OCI-M1 (cell line): ENCODE measurements at places on chromosomes 12 and 14.

DNA sequence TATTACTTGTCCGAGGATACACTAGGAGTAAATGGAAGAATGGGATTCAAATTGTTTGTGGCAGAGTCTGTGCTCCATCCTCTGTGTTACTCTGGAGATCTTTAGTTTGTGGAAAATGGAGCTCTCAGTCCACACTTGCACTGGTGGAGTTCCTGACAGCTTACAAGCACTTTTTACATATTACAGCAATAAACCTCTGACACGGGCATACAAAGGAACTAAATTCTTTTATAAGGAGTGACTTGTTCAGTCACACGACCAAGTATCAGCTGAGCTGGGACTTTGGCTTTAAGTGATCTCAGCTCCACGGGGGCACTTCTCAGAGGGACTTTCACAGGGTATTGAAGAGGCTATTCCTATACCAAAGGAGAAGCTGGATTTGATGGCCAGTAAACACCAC, 417.5 kb downstream of the LRIG3 start:
- DNase-seq, result no peak

DNA sequence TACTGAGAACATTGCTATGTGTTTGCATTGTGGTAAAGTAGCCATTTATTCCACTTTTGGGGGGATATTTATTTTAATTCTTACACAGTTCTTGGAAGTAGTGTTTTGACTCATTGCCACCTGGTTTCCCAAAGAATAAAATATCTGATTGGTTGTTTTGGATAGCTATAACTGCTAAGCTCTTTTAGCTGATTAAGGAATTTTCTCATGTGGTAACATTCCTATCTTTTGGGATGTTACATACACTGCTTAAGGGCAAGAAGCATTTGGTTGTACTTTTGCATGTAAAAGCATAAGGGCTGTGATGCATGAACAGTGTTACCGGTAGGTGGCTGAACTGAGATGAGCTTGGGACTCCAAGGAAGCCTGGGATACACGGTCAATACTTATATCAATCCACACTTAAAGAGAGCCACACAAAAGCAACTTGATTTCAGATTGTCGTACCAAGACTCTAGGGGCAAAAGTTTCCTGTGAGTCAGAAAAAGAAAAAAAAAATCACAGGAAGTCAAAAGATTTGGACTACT, 71.4 kb upstream of the PRKD1 start:
- DNase-seq, result no peak

- DNase-seq, result no peak
Measured at GRCh38 chr12:29957835-29958234, 174.1 kb upstream of the TMTC1 start.

DNA sequence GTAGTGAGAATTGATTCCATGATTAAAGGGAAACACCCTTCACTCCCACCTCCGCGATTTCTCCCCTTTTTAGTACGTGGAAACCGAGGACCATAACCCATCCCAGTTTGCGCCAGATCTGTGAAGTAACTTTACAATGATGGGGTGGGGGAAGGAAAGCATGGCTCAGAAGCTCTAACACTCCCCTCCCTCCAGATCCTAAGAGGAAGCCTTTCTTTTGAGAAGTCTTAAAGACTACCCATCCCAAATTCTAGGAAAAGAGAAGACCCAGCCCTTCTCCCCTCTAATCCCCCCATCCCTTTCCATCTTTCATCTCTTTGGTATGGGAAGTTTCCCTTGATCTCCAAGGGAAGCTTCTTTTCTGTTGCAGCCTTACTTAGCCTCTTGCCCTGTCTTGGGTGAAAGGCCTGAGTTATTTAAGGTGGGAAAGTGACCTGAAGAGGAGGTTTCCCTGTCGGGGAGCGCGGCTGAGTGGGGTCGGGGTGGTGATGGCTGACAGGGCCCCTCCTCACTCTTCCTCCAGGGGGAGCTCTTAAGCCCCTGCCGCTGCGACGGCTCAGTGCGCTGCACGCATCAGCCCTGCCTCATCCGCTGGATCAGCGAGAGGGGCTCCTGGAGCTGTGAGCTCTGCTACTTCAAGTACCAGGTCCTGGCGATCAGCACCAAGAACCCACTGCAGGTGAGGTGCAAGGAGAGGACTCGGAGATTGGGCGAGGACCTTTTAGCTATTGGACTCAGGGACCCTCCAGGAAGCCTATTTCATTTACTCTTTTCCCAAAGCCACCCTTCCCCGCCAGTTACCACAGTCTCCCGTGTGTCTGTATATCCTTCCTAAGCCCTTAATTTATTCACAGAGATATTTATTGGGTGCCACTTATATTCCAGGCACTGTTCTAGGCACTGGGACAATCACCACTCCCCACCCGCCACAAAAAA, 1.8 kb downstream of the MARCHF9 start:
- peak; percentile 77 for DNase-seq

DNA sequence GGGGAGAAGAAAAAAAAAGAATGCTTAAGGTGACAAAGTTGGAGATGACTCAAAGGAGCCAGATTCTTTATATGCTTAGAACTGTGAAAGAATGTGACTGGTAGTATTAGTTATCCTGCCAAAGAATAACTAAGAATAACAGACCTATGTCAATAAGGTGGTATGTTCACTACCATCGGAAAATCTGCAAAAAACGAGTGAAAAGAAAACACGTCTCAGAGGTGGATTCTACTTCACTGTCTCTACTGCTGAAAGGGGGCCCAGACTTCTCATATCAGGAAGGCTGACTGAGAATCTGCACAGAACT, 64.7 kb downstream of the IPO8 start:
- no peak for DNase-seq

GRCh38 chr12:4393211-4393610, 13.7 kb upstream of the FGF23 start:
- no peak for DNase-seq
